ENCODE measurements at places on chromosomes 5 and 9. TPM values are rescaled to one million over a fixed set of nuclear protein-coding genes. Genes with fewer than 3 reads are reported as not detected.

GRCh38 chr5:61159836-61160235 is 2.4 kb downstream of the SMIM15 start:
- no peak for DNase-seq

GRCh38 chr5:117812861-117813260 is 1175.5 kb downstream of the DTWD2 start:
- no peak for DNase-seq

- DNase-seq, result no peak
Measured at GRCh38 chr5:116841734-116842133, 267.1 kb upstream of the SEMA6A start.

- peak; percentile 7 for DNase-seq
Measured at GRCh38 chr5:40258222-40258621, 421.5 kb upstream of the PTGER4 start.

DNA sequence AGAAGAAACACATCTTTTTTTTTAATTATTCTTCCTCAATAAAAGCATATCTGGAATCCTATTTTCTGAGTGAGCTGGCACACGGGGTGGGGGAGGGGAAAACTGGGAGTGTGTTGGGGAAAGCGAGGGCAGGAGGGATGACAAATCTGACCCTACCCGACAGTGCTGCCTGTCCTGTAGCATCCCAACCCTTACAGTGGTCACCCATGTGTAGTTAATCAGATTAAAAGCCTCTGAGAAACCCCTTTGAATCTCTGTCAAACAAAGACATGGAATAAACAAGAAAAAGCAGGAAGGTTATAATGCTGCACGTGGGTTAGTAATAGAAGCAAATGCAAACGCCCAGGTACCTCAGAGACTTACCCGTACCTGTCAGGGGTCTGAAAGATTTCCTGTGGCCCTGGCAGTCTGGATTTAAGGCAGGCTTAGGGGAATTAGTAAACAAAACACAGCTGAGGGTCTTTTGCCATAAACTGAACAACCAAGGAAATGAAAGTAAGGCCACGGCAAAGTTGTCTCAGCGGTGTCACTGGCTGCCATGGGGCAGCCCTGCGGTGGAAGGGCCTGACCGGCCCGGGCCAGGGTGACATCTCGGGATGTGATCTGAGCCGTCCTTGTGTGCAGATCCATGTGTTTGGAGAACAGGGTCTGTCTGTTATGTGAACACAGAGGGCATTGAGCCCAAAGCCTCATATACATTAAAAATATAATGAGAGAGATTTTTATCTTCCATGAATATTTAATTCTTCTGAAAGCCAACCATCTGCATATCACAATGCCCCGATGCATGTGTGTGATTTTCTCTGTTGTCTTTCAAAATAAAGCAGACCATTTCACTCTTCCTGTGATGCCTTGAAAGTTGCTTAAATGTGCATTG is 308.2 kb downstream of the ZNF608 start:
- peak; percentile 9 for DNase-seq

DNA sequence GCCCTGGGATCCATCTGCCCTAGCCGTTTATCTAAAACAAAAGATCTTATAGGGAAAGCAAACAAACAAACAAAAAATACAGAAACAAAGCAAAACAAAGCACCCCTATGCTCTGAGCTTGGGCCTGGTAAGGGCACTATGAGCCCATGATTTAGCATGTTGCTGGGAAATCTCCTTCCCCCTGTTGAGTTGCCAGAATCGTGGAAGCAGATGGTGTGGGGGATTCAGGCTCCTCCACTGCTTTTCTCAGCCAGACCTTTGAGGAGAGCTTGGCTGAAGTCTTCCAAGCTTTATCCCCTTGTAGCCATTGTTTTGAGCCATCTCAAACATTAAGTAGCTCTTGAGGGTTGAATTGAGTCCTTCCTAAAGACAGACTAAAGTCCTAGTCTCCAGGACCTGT is 29.9 kb downstream of the TMC1 start:
- DNase-seq, result no peak

DNA sequence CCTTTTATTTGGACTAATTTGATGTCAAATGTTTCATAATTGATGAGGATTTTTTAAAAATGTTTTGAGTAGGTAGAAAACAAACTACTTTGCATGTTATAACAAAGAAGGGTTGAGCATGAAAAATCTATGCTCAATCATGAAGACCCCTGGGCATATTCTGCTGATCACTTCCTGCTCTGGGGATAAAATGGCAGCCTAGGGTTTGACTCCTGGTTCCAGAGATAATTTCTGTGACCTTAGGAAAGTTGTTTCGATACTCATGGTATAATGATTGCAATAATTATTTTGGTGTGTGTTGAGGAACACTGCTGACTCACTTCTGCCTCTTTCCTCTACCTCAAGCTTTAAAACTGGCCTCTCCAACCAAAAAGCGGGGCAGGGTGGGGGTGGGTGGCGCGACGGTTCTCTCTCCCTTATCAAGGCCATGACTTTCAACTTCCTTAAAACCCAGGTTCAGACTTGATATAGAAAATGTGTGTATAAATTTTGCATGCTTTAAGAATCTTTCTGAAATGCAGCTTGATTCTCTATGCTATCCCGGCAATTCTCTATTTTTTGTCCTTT is 6.0 kb upstream of the PIP5K1B start:
- no peak for DNase-seq

DNA sequence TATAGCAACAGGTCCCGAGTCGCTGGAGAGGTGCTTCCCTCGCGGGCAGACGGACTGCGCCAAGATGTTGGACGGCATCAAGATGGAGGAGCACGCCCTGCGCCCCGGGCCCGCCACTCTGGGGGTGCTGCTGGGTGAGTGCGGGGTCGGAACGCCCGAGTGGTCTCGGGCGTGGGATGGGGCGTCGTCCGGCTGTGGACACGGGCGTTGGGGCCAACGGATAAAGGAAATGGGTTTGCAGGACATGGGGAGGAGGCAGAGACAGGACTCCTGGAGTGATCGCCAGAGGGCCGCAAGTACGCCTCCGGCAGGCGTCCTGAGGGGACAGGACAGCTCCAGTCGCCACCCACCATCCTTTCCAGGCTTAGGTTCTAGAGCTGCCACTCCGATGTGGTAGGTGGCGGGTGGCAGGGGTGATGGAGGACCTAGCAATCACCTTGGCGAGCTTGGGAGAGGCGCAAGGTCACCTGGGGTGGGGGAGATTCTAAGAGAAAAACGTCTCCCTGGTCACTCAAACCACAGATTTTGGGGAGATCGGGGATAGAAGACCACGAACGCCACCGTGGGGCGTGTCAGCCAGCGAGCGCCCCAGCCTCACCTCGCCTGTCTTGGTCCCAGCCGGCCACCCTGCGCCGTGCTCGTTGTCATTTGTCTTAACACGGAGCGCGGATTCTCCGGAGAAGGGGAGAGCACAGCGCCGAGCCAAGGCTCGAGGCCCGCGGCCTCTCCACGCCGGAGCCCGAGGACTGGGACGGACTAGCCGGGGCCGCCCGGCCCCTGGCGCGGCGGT is 922 bp downstream of the LMX1B start:
- no peak for DNase-seq

DNA sequence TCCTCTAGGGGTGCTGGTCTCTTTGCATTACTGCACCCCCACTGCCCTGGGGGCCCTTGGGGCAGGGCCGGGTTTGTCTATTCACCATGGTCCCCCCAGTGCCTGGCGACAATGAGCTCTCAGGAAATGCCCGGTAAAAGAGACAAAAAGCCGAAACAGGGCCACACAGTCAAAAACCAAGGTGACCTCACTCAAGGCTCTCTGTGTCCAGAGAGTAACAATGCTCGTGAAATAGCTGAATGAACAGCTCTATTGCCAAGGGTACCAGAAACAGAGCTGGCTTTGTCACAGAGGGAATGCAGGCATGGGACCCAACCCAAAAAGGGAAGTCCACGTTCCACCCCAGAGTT is 16.0 kb downstream of the SH3PXD2B start:
- DNase-seq, result no peak

DNA sequence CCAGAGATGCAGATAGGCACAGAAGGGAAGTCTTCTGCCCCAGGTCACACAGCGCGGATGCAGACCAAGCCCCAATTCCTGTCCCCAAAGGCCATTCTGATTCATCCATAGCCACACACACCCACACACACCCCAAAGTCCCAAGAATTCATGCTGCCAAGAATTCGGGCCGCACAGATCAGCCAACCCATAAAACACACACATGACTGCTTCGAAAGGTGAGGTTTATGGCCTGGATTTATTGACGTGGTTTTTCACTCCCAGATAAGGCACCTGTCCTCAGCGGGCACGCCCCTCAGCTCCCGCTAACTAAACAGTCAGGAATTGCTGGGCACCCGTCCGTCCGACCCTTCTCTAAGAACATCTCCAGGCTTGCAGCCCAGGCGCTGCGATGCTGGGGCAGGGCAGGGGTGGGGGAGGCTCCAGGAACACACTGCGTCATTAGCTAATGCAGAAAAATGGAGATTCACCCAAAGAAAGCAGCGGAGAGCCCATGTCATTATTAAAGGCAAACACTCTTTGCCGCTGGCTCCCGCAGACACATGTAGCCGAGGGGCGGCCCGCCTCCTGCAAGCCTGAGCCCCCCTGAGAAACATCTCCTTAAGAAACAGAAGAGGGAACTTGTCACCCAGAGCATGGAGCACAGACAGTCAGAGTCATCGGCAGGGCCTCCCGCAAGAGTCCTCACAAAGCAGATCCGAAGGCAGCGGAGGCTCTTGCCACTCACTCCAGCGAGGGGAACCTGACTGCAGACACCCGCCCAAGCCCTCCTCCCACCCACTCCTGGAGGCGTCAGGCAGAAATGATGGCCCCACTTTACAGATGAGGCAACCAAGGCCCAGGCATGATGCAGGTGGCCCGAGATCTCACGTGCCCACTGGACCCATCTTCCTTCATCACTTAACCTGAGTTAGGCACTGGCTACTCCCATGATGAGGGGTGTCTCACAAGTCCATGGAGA is 19.9 kb downstream of the VAV2 start:
- no peak for DNase-seq

DNA sequence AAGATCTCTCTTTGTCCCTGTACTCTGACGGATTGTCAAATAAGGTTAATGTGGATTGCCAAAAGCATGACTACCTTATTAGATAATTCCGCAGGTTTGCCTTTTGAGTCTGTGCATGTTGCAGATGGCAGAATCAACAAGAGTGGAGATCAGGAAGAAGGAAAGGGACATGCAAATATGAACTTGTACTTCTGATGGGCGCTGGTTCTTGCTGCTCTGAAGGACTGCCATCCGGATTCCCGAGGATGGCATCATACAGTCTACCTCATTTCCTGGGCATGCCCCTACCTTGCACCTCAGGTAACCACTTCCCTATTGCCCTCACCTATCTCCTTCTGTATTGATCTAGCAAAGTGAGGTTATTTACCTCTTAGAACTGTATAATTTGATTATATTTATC is 504.2 kb downstream of the ACTL7B start:
- DNase-seq, result no peak

DNA sequence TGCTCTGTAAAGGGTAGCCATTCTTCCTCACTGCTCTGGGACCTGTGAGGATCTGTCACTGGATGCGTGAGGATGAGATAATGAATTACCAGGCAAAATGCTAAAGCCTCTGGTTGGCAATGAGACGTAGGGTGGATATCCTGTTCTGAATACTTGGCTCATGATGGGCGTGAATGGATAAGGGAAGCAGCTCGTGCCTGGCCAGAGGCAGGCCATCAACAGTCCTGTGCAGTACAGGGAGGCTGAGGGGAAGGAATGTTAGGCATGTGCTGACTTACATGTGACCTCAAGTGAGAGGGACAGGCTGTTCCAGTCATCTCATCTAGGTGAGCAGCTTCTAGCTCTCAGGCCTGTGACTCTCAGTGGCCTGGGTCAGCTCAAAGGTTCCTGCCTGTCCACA is 172.8 kb downstream of the CARTPT start:
- peak; percentile 18 for DNase-seq

The FOXD4L6 gene
- not detected for total RNA-seq

The TBC1D13 gene
- total RNA-seq, result 58.8 TPM

The PDCD1LG2 gene
- total RNA-seq, result not detected

The ZNF474 gene
- not detected for total RNA-seq

The DNAJC18 gene
- total RNA-seq, result 69.6 TPM

The CDKN2B-AS1 gene
- 0.36 TPM for total RNA-seq

The FOXI1 gene
- total RNA-seq, result 2.2 TPM

All from endothelial cell (in vitro differentiated cells).